Naive B cell (primary cell): ENCODE measurements at places on chromosomes 2 and 18.

GRCh38 chr2:177872286-177872685, 200.3 kb downstream of the PDE11A start:
- no peak for DNase-seq

- no peak for DNase-seq
These were observed 12.5 kb upstream of the GRP start for GRCh38 chr18:59207506-59207905.

- no peak for DNase-seq
These were observed 9.5 kb upstream of the DES start for GRCh38 chr2:219408631-219409030.

DNA sequence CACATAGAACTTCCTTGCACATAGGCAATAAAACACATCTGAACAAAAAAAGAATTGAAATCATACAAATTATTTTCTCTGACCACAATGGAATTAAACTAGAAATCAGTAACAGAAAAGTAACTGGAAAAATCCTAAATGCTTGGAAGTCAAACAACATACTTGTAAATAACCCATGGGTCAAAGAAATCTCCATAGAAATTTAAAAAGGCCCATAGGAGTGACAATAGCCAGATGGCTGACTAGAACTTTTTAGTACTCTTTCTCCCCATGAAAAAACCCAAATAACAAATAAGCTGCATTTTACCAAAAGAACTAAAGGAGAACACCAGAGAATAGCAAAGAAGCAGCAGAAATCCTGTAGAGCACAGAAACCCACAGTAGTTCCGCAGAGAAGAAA, 139.2 kb upstream of the COL3A1 start:
- DNase-seq: no peak

- DNase-seq: no peak
These were observed 73.5 kb downstream of the FIGN start for GRCh38 chr2:163662141-163662780.

DNA sequence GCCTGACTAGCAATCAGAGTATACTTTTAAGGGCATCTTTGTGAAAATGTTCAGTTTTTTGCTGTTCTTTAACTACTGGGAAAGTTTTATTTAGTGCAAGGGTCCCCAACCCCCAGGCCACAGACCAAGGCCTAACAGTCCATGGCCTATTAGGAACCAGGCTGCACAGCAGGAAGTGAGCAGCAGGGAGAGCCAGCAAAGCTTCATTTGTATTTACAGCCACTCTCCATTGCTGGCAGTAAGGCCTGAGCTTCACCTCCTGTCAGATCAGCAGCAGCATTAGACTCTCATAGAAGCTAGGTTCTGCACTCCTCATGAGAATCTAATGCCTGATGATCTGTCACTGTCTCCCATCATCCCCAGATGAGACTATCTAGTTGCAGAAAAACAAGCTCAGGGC, 17.1 kb upstream of the NR4A2 start:
- DNase-seq: no peak

GRCh38 chr2:232076736-232077135, 115.2 kb downstream of the DIS3L2 start:
- no peak for DNase-seq

DNA sequence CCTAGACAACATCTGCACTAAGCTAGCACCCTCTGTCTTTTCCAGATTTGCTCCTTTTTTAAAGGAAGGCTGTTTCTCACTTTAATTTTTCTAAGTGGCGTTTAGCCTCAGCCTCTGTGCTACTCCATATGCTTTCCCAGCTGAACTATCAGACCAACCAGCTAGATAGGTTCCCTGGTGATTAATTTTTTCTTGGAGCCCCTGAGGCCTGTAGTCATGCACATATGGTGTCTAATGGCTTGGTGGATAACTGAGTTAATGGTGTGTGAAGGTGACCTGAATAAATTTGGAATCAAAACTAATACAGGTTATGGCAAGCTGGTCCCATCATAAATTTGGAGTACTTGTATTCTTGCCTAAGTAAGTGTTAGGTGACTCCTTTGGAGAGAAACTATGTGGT, 135.5 kb downstream of the MGAT5 start:
- no peak for DNase-seq

DNA sequence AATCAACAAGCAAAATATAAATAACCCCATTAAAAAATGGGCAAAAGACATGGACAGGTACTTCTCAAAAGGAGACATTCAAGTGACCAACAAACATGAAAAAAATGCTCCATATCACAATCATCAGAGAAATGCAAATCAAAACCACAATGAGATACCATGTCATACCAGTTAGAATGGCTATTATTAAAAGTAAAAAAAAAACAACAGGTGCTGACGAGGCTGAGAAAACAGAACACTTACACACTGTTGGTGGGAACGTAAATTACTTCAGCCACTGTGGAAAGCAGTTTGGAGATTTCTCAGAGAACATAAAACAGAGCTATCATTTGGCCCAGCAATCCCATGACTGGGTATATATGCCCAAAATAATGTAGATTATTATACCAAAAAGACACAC, 69.1 kb downstream of the CWC22 start:
- DNase-seq: no peak

DNA sequence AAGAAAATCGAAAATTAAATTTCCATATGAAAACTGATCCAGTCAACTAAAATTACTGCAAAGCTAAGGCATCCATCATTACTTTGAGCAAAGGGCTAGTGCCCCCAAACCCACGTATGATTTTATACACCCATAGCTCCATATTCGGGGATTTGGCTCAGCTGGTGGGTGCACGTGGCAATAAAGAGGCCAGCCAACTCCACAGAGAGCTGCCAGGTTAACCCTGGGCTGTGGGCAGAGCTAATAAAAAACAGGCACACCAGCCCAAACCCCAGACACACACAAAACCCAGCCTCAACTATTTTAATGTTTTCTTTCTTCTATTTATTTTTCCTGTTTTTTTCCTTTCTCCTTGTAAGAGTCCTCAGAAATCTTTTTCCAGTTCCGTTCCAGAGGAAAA, 151.3 kb upstream of the SOX11 start:
- DNase-seq: no peak

DNA sequence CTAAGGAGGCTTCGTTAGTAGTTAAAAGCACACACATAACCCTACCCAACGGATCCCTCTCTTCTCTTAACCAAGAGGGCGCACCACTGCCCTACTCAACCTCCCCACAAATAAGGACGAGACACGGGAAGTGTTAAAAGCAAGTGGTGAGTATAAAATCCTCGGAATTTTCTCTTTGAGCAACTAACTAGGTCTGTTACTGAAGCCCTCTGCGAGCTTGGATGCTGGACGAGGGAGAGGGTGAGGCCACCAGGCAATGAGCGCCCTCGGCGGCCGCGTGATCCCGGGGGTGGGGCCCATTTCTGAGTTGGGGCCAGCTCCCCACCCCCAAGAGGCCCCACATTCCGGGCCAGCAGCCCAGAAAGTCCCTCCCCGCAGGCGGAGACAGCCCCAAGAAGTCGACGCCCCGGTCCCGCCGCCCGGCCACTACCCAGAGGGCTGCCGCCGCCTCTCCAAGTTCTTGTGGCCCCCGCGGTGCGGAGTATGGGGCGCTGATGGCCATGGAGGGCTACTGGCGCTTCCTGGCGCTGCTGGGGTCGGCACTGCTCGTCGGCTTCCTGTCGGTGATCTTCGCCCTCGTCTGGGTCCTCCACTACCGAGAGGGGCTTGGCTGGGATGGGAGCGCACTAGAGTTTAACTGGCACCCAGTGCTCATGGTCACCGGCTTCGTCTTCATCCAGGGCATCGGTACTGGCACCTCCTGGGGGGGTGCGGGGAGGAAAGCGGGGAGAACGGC, at the start of gene CYBRD1:
CYBRD1 (plus strand) TSS at position 423 of the 736 bp plus-strand sequence; CDS start at position 495, 72 bp downstream.
- no peak for DNase-seq

DNA sequence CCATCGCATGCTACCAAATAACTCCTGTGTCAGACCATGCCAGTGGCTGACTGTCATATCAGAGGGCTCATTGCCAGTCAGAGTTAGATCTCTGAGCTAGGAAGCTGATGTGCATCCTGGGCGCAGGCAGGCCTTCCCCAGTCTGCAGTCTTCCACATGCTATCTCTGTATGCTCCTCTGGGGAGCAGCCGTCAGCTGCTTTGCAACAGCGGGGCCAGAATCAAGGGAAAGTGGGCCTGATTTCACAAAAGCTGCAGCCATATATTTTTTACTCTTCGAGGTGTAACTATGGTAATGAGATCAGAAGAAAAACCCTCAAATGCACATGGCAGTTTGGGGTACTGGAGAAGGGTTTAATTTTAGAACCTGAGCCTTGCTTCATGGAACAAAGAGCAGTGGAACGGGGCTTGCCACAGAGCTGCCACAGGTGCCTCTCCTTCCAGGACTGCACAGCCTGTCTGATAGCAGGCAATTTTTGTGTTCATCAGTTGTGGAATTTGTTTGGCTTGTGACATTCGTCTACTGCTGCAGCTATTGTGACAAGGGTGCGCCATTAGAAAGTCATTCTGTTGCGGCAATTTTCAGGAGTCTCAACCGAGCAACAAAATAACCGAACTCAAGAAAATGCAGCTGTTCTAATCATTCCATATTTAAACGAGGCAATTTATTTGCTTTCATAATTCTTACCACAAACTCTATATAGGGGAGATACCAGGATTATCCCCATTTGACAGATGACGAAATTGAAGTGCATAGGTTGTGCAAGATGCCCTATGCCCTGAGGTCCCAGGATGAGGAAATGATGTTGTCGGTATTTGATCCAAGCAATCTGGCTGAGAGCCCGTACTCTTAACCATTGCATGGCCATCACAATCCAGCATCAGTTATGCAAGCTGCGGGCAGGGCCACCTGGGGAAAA, 109.6 kb upstream of the CYRIA start:
- no peak for DNase-seq

- DNase-seq: no peak
These were observed 9.4 kb upstream of the GLI2 start for GRCh38 chr2:120726245-120726644.

GRCh38 chr2:67858886-67859285, 203.9 kb downstream of the C1D start:
- no peak for DNase-seq

DNA sequence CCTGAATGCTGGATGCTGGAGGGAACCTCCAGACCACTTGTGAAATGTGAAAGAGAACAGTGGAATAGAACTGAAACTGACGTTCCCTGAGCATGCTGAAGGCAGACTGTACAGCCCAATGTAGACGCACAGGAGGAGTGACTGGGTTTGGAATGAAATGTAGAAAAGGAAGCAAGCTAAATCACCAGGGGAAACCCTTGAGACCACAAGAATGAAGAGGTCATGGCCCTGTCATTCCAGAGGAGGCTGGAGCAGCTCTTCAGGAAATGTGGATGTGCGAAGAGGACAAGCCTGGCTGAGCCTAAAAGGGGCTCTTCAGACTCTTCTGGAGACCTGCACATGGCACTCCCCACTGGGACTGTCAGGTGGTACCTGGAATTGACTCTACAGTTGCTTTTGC, 118.5 kb upstream of the ALPP start:
- DNase-seq: no peak

DNA sequence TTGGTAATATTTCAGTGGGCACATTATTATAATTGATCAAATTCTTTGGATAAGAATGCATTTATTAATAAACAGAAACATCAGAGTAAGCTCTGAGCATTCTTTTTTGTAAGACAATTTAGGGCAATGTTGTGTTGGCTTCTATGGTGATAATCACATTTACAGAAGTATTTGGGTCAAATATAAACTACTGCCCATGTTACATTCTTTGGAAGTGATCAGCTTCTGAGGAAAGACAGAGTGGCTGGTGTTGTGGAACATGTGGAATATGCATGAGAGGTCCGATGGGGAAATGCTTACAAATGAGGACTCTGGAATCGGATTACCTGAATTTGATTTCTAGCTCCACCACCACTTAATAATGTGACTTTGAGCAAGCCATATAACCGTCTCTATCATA, 19.4 kb downstream of the SERPINB13 start:
- no peak for DNase-seq

GRCh38 chr2:216490061-216490460, 8.6 kb upstream of the RPL37A start:
- no peak for DNase-seq

DNA sequence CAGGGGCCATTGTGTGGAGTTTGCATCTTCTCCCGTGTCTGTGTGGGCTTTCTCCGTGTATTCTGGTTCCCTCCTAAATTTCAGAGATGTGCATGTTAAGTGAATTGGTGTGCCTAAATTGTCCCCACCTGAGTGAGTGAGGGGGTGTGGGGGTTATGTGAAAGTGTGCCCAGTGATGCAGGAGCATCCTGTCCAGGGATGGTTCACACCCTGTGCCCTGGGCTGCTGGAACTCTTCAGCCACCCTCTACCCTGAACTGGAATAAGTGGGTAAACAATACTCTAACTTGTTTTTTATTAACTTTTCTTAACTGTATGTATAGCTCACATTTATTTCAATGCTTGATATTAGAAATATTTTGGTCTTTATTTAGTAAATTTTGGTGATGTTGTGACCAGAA, 56.0 kb downstream of the UBE2E3 start:
- DNase-seq: no peak

- no peak for DNase-seq
These were observed 1416.2 kb downstream of the LRP1B start for GRCh38 chr2:140714586-140714985.

- no peak for DNase-seq
These were observed 10.5 kb downstream of the CROCC2 start for GRCh38 chr2:240916571-240917008.

GRCh38 chr2:174121175-174121574, 127.2 kb downstream of the OLA1 start:
- no peak for DNase-seq

DNA sequence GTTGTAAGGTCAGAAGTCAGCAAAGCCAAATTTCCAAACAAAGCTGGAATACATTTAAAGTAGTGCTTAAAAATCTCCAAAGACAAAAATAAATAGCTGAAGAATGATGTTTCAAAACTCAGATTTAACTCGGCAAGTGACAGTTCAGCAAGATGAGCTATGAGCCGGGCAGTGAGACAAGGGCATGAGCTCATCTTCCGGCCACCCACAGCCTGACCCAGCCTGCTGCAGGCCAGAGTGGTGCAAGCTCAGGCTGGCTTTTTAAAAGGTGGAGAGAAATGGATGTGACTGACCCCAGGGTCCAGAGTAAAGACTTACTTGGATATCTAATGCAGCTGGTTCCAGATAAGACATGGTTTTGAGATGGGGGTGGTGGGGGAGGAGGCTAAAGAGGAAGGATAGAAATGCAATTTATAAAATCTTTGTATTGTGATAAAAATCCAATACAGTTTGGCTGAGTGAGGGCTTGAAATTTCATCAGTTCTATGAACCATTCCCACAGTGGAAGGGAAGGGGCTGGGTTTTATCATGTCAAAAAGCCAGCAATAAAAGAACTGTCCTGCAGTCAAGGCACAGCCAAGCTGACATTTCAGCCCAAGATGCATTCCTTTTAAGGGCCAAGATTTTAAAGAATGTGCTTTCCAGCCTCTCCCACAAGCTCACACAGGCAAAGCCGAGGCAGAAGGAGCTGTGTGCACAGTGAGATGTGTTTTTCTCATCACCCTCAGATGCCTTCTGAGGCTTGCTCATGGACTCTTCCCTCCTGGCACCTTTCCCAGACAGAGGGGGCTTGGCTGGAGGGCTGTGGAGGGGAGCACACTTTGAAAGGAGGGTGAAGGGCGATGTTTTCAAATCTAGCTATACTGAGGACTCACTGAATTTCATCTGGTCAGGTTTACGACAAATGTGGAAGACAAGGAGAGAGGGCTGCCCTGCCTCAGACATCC, 97.9 kb upstream of the KLHL29 start:
- no peak for DNase-seq

- no peak for DNase-seq
These were observed 56.6 kb upstream of the AGPS start for GRCh38 chr2:177335917-177336450.
